ENCODE measurements at places on chromosomes 3 and 15.

- no peak for DNase-seq
These were observed 56.8 kb upstream of the NANOGP8 start for GRCh38 chr15:35141743-35142471.

DNA sequence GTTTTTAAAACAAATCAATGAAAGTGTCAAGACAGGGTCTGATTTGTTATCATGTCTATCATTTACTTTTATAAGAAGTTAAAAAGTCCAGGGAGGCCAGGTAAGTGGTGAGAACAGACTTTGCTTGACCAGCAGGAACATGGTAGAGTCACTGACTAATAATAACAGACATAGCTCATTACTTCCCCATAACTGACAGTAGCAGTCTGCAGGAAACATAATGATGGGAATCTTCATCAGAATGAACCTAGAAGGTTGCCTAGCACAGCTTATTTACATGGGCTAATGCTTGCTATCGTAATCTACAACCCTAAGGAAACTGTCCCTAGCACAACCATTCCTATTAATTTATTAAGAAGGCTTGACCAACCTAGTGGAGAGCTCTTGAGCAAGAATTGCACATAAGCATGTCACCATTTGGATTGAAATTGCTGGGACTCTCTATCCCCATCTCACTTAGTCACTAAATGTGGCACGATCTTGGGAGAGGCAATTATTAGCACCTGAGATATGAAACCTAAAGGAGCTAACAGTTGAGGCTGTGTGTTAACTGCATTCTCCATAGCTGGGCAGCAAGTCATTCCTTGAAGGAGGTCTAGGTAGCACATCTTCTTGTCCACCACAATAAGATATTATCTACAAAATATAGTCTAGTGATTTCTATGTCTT, 139.6 kb upstream of the ZBTB20 start:
- no peak for DNase-seq

DNA sequence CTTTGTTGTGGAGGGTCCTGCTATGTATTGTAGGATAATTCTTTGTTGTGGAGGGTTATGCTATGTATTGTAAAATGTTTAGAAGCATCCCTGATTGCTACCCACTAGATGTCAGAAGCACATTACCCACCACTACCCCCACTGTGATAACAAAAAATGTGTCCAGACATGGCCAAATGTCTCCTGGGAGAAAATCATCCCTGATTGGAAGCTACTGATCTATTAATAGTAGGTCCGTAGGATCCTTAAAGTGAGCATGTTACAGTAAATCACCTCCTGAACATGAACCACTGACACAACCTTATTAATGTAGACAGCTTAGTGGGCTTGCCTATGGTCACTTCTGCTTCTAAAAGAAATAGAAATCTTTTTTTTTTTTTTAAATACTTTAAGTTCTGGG, 884.6 kb downstream of the AGBL1 start:
- no peak for DNase-seq

DNA sequence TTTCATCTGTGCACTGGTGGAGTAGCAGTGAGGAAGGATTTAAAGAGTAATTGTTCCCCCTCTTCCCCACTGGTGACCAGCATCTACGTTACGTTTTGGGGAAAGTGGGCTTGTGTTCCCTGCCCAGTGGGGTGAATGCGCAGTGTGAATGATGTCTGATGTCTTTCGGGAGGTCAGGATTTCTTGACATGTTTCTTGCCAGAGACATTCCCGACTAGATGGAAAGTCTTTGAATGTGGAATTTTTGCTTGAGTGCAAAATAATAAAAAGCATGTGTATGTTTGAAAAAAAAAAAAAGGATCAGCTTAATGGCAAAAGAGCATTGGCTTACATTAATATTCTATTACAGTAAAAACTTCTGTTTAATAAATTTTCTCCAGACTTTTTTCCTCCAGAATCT, 632.2 kb downstream of the FOXP1 start:
- DNase-seq = no peak

- DNase-seq = no peak
These were observed 55.6 kb upstream of the SEMA6D start for GRCh38 chr15:47661661-47662180.

DNA sequence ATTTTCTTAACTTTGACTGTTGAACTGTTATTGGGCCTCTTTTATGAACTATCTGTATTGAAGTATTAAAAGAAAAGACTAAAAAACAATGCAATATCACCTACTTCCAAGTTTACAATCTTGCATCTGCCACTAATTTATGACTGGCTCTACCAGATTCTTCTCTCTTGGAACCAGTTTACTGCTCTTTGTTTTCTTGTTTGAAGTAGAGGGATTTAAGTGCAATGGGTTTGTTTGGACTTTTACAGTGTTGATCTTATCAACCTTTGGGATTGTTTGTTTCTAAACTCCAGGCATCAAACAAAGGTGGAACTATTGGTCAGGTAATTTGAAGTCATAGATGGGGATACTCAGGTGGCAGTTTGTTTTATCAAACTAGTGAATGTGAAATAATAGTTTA, 43.0 kb upstream of the MEIS2 start:
- DNase-seq = no peak

GRCh38 chr15:31465083-31465955, 138.7 kb downstream of the KLF13 start:
- DNase-seq = peak; percentile 1

DNA sequence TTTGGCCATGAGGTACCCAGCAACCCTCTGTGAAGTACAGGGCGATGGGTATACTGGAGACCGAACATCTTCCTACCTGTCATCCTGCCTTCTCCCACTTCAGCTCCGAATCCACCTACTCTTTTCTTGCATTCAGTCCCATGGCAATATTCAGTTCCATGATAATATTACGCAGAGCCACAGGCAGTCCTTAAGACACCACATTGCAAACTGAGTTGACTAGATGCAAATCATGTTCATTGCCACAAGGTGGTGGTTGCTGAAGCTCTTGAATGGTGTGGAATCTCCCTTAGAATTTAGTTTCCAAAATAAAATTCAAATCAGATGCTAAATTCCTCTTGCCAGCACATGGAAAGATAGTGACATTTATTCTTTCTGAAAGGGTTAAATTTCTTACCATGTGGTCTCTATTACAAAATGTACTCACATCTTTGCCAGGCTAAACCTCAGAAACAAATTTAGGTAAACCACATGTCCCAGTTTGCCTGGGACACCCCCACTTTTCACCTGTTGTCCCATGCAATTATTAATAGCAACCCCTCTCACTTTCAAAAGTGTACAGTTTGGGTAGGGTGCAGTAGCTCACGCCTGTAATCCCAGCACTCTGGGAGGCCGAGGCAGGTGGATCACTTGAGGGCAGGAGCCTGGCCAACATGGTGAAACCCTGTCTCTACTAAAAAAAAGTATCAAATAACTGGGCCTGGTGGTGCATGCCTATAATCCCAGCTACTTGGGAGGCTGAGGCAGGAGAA, 1.7 kb upstream of the NME9 start:
- DNase-seq = no peak

DNA sequence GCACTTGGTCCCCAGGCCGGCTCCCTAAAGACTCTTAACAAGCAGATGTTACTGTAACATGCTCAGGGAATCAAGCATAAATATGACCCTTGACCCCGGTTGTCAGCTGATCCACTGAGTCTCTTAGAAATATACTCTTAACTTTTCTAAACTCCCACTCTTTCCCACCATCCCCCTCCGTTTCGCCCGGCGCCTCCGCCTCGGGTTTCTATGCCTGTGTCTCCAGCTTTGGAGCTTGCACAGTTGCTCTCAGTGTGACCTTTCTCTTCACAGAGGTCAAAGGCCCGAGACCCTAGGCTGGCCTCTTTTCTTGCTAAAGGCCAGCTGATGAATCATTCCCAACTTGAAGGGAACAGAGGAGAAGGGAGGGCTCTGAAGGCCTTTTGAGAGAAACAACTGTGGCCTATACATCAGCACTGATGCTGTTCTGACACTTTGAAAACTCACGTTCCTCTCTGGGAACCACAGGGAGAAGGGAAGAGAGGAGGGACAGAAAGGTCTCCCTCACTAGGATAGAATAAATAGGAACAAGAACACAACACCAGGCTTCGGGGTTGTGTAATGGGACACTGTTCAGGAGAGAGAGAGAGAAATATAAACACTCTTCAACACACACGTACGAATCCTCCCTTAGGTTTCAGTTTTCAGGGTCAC, 484.5 kb upstream of the NR2F2 start:
- DNase-seq = peak; percentile 67

GRCh38 chr3:197559651-197560050, 3.9 kb upstream of the BDH1 start:
- DNase-seq = no peak

DNA sequence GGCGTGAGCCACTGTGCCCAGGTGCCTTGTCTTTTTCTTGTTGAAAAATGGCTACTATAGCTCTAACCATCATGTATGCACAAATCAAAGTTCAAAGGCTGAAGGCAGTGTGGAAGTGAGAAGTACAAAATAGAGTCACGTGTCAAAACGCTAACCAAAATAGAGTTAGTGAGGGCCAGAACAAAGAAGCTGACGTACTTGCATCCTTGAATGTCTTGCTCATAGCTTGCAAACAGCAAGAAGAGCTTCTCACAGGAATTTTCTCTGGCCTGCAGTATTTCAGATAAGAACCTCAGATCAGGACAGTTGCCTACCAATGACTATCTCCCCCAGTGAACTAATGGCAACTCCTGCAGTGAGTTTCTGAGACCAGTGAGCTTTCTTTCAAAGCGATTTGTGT, 713.5 kb downstream of the GRM7 start:
- DNase-seq = no peak

DNA sequence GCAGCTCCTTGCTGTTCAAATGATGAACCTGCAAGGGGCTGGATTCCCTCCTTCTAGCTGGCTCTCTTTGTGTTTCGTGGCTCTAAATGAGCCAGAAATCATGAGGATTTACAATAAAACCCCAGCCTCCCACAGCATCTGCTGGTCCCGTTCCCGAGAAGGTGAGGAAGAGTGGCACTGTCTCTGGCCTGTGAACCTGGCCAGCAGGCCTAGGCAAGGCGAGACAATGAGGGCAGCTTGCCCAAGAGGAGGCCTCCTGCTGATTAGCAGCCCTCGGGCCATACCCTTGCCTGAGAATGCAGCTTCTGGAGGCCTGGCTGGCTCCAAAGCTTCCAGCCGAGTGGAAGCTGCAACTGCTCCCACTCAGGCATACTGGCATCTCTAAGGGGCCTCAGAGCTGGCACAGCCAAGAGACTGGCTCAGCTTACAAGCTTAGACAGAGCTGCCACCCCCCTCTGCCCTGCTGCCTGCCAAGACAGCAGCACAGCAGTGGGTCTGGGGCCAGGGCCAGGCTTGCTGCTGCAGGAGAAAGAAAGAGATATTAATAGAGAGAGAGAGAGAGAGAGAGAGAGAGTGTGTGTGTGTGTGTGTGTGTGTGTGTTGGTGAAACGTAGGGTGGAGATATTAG, 76.5 kb downstream of the HMG20A start:
- peak; percentile 84 for DNase-seq

GRCh38 chr15:96058103-96058851, 272.2 kb upstream of the NR2F2 start:
- no peak for DNase-seq

DNA sequence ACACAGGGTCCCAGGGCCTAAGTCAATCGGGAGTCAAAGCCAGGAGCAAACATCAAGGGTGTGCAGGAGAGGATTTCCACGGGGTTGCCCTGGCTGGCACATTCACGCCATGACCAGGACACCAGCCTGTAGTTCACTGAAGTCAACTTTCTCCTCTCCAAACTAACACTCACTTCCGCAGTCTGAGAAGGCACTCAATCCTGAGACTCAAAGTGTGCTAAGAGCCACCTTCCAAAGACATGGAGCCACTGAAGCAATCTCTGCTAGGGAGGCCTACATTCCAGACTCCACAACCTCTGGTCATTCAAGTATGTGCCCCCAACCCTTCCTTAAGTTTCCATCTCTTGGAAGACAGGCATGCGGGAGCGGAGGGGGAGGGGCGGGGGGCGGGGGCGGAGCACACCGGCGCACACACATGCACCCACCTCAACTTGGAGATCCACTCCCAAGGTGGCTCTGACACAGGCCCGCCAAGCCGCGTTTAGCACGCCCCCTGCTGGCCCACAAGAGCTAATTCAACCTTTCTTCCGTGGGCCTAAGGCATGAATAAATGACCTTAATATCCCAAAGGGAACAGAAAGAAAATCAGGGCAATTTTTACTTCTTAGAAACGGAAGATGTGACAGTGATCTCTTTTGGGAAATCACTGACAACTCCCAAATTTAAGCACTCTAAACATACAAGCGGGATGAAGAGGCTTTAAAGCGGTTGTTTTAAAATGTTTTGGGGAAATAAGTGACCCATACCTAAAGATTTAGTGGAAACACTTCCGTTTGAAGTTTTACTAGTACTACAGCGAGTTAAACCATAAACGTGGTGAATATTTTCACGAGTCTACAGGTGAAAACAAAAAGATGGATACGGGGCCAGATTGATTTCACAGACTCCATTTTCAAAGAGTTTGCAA, 162.5 kb upstream of the CHRNA7 start:
- peak; percentile 62 for DNase-seq

- no peak for DNase-seq
These were observed 28.3 kb downstream of the MTHFS start for GRCh38 chr15:79868554-79868953.

GRCh38 chr3:167406876-167407492, 26.9 kb upstream of the ZBBX start:
- DNase-seq = no peak

DNA sequence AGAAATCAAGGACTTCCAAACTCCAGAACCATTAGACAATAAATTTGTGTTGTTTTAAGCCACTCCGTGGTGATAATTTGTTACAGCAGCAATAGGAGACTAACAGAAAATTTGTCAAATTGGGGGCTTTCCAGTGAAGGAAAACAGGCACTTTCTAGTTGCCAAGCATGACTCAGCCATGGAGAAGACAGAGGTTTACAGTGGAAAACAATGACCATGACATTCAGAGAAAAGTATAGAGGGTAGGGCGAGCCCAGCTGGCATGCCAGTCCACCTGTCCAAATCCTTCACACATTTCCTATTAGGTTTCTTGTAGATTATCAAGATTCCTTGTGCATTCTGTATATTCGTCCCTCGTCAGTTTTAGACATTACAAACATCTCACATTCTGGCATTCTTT, 24.9 kb downstream of the SLCO2A1 start:
- no peak for DNase-seq

- peak; percentile 2 for DNase-seq
These were observed 177.2 kb downstream of the XXYLT1 start for GRCh38 chr3:195093731-195094130.

- DNase-seq = no peak
These were observed 1.2 kb downstream of the KIF23 start for GRCh38 chr15:69415381-69415780.
